Stimulated activated CD4-positive, alpha-beta T cell treated with anti-CD3 and anti-CD28 coated beads, Interleukin-4, amount 100 ng/mL, for 4 hours (primary cell): ENCODE measurements at places on chromosomes 3 and 15.

GRCh38 chr3:23948761-23949160 lies 3.7 kb downstream of the NR1D2 start:
- DNase-seq, result no peak

DNA sequence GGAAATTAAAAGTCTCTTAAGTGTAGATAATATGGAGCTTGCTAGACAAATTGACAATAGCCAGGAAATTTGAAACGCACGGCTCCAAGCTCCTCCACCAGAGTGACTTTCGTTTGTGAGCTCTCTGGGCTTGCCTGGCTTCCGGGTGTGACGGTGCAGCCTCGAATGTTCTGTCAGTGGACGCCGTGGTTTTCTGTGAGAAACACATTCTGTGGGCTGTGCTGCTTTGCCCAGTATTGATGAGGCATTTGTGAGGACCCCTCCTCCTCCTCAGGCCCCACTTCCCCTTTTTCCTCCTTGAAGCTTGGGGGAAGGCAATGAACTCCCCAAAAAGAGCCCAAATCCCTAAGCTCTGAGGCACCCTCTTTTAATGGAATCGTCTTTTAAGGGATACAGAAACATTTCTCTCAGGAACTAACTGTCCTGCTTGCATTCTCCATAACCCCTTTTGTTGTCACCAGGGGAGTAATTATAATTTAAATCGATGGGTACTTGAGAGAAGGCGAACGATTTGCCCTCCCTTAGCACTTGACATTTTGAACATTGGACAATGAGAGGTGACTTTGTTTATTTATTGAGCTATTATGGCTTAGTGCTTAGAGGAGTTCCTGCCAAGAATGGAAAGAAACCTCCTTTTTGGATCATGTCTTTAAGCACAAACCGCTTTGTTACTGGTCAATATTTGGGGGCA lies 40.8 kb downstream of the POLR2M start:
- DNase-seq, result peak; percentile 21

DNA sequence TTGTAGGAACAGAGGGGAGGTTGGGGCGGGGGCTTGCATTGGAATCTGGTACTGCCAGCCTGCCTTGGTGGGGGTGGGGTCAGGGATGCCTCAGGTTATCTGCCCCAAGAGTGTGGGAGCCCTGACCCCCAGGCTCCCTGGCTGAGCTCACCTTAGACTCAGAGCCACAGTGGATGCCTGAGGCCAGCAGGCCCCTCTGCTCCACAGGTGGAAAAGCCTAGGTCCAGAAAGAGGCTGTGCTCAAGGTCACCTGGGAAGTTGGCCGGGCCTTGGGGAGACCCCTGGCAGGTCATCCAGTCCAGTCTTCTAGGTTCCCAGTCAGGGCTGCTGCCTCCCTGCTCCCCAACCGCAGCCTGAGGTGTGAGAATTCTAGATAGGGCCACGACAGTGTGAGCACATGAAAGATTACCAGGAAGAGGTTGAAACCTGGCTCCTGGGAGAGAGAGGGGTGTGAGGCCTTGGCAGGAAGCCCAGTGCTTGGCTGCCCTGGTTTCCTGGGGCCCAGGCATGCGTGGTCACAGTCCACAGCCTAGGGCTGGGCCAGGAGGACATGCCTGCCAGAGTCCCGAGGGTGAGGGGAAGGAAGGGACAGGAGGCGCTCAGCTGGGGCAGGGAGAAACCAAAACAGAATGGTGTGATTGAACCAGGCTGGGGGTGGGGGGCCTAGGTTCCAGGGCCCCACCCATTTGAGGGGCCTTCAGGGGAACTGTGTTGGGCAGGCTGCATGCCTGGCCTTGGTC lies 4.9 kb downstream of the HDAC11 start:
- no peak for DNase-seq

- DNase-seq, result no peak
Measured at GRCh38 chr3:189632242-189632641, 1.1 kb downstream of the TP63 start.

DNA sequence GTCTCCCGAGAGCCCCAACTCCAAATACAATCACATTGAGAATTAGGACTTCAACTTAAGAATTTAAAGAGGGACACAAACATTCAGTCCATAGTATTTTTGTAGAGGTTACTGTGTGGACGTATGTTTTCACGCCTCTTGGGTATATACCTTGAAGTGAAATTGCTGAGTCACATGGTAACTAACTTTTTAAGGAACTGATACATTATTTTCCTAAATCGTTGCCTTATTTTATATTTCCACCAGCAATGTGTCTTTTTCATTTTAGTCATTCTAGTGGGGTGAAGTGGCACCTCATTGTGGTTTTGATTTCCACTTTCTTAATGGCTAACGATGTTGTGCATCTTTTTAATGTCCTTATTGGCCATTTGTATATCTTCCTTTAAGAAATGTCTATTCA lies 11.8 kb downstream of the PARP15 start:
- DNase-seq, result no peak

- no peak for DNase-seq
Measured at GRCh38 chr3:140913728-140914127, 27.9 kb upstream of the SLC25A36 start.

DNA sequence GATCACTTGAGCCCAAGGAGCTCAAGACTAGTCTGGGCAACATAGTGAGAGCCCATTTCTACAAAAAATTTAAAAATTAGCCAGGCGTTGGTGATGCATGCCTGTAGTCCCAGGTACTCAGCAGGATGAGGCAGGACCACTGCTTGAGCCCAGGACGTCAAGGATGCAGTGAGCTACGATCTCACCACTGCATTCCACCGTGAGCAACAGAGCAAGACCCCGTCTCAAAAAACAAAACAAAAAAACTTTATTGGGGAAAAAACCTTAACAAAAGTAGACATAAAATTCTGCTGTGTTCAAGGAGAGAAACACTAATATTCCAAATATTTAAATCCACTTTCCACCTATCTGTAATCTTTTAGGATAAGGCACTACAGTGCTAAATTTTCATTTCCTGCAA lies 20.8 kb downstream of the SETD2 start:
- DNase-seq, result no peak

DNA sequence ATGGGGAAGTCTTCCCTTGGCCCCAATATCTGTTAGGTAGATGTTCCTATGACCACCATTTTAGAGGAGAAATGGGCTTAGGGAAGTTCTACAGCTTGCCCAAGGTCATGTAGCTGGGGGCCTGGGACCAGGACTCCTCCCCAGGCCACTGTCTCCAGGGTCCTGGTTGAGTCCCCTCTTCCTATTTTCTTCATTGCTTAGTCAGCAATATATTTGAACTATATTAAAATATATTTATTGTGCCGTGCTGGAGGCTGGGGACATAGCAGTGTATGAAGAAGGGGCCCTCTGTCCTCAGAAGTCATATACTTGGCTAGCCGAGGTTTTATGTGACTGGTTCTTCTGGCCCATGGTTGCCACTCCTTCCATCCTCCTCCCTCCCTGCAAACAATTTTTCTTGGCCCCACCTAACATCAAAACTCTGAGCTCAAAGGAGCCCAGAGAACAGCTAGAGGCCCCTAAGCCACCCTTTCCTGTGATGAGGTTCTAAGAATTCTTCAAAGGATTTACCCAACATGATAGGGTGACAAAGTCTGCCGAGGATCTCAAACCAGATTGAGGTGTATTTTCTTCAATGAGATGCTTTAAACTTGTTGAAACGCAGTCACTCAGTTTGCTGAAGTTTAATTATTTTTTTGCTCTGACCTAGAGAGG lies 121.2 kb upstream of the RASGRP1 start:
- DNase-seq, result peak; percentile 36

GRCh38 chr3:107240183-107241091 lies 136.8 kb upstream of the CCDC54 start:
- DNase-seq, result peak; percentile 74

DNA sequence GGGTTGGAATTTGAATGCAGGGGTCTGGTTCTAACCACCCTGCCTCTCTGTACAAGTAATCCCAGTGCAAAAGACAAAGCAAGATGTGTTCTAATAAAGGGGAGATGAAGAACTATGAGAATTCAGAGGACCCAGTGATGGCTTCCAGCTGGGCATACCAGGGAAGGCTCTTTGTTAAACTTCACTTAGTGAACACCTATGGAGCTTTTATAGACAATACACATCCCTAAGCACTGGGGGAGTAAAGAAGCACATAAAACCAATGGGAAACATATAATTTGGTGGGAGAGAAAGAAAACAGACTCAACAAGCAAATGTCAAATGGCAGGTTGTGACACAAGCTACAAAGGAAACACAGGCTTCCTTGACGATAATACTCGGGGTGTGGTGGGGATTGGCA lies 47.9 kb upstream of the RNU6-1 start:
- DNase-seq, result no peak

- DNase-seq, result no peak
Measured at GRCh38 chr3:25424614-25425013, 3.4 kb upstream of the RARB start.

GRCh38 chr3:158717576-158717975 lies 14.7 kb downstream of the RARRES1 start:
- DNase-seq, result no peak

DNA sequence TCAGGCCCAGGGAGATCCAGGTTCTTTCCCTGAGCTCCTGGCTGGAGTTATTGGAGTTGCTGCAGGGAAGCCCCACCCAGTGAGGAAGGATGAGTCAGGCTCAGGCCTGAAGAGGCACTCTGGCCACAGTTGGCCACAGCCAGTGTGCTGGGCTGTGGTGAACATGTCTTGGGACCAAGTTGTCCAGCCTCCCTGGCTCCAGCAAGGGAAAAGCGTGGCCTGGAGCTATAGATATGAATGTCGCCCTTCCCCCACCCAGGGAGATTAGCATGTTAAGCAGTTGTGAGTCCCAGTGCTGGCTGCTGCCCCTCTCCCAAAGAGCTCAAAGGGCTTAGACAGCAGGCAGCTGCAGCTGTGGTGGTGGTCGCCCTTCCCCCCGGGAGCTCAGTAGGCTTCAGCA lies 963.2 kb downstream of the ROBO2 start:
- no peak for DNase-seq

GRCh38 chr3:109195815-109196214 lies 59.3 kb downstream of the C3orf85 start:
- no peak for DNase-seq

DNA sequence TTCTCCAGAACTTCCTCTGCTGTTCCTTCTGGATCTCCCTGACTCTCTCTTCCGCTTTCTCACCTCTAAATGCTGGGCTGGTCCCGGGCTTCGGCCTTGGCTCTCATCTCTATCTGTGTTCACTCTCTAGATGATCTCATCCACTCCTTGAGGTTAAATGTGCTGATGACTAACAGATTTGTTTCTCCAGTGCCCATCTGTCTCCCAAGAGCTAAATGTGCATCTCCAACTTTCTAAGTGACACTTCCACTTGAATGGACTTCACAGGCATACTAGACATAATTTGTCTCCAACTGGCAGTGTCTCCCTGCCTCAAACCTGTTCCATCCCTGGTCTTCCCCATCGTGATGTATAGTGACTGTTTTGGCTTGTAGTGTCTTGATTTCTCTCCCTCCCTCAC lies 95.3 kb downstream of the ITPR1 start:
- DNase-seq, result no peak

DNA sequence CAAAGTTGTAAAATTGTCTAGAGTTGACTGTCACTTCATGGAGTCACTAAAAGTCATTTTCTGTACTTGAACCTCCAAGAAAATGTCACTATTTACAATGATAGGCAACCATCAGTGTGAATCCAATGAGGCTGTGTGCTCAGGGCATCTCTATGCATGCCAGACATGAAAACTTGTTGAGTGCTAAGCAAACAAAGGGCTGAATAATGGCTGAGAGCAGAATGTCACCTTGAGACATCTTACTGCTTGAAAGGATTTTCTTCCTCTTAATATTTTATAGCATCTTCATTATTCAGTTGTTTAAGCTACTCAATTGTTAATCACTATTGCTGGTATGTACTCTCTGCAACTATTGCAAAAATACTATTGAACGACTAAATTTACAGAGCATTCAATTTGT lies 184.7 kb downstream of the PLCH1 start:
- no peak for DNase-seq

DNA sequence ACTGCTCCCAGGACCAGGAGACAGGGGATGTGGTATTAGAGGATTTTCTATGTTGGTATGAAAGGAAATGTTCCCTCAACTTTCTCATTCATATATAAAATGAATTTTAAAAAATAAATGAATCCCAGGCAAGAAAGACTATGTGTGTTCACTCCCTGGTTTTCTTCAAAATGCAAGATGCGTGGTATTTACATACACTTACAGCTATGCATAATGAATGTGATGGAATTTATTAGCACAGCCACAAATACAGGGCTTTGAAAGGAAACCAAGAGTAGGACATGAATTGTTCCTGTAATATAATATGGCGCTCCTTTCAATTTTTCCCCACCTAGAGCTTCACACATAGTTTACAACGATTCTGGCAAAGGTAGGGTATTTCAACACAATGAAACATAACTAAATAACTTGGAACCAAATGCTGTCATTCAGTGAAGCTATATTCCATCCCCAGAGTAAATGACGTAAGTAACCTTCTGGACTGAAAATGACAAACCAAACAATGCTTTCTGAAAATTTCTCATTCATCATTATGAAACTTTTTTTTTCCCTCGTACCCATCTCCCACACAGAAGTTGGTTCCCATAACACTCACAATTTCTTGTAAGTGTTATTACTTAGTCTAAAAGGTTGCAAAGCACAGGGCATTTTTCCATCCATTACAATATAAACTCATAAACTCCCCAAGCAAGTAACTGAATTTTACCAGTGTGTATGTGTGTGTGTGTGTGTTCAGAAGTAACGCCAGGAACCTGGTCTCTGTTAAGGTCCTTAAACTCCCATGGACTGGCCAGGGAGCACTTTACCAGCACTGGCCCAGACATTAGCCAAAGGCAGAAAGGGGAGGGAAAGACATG lies 41.8 kb downstream of the CBLB start:
- DNase-seq, result no peak

DNA sequence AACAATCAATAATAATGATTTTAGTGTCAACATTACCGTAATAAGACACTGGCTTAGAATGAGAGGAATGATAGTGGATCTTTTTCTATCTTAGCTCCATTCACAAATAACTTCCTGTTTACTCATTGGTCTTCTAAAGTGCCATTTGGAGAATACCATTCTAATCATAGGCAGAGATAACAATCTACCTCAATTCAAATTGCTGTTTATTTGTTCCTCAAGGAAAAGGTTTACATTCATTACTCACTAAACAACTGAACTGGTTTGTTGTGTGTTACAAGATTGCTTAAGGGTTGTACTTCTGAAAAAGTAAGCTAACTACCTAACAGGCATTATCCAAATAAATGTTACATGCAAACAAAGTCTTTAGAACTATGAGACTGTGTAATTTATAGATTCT lies 8.1 kb upstream of the PCOLCE2 start:
- DNase-seq, result no peak
